ENCODE measurements at places on chromosomes 6 and 20. TPM values are rescaled to one million over a fixed set of nuclear protein-coding genes. Genes with fewer than 3 reads are reported as not detected.

DNA sequence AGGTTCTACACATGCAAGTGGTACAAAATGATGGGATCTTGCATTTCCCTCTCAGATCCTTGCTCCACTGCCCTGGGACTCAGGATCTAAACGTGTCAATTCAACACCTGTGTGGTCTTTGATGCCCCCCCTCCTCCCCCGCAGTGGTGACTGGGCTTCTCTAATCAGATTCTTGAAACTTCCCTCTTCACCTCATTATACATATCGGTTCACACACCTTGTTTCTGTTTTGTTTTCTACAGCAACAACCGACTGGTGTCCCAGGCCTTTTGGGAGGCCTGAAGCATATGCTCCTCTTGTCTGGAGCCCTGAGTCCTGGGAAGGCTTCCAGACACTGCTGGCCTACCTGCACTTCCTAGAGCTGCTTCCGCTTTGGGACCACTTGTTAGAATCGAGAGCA, 20.0 kb downstream of the SAMD3 start:
- H3K27me3 ChIP-seq: no peaks in the 10 kb centered on the region
- H3K36me3 ChIP-seq: peaks cover 77% of the 10 kb centered on the region
- no peak overlapping the region for H3K4me3 ChIP-seq
- no peak for DNase-seq

DNA sequence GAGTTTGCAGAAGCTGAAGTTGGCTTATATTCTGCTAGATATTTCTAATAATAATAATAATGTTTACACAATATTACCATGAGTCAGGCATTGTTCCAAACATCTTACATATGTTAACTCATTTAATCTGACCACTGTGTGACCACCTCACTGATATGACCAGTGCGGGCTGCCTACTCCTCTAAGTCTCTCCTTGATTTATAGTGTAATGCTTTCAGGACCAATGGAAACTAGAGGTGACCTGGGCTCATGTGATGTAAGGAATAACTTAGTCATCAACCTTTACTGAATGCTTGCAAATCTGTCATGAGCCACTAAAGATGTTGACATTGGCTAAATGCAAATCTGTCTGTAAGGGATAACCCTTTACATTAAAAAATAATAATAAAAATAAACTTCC, 51.1 kb upstream of the GPR6 start:
- H3K4me3 ChIP-seq: no peak overlapping the region
- H3K27me3 ChIP-seq: peaks cover 13% of the 10 kb centered on the region
- no peaks in the 10 kb centered on the region for H3K4me1 ChIP-seq
- no peaks in the 10 kb centered on the region for H3K36me3 ChIP-seq
- DNase-seq: no peak

DNA sequence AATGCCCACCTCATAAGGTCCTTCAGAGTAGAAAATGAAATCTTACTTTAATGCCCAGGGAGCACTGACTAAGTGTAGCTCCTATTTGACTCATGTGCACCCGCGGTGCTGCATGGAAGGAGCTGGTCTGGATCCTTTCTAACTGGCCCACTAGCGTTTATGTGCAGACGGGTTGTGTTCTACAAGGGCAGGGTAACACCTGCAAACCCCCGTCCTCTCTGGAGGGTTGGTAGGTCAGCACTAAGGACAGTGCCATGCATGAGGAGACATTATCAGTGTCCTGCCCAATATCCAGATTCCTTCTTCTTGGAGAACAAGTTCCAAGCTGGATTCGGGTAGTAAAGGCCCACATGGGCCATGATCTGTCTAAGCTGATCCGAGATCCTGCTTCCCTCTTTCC, 140.3 kb downstream of the ANKRD60 start:
- DNase-seq: no peak
- no peaks in the 10 kb centered on the region for H3K27me3 ChIP-seq
- H3K4me3 ChIP-seq: no peak overlapping the region
- H3K4me1 ChIP-seq: no peaks in the 10 kb centered on the region

DNA sequence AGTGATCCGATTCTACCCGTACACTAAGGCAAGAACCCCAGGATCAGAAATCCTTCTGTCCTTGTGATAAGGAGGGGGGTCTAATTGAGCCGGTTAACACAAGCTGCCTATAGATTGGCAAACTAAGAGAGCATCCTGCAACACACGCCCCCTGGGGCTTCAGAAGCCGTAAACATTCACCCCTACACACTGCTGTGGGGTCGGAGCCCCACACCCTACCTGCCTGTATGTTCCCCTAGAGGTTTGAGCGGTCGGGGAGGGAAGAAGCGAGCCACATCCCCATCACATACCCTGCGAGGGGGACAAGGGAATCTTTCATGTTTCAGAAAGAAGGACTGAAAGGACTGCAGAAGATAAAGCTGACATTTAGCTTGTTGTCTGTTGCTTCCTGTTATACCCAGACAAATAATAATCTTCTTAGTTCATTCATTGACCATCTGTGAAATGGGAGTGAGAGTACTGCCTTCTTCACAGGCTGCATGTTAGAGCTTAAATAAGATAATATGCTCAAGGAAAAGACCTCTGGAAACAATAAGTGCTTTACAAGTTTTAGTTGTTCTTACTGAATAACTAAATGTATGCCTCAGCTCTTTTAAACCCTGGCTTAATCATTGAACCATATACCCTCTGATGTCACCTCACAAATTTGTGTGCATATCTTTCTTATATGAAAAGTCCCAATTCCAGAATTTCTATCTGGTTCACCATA, 74.2 kb upstream of the RNF217 start:
- peaks cover 8% of the 10 kb centered on the region for H3K4me1 ChIP-seq
- H3K27me3 ChIP-seq: no peaks in the 10 kb centered on the region

GRCh38 chr6:28218312-28219248, 6.5 kb upstream of the ZSCAN9 start:
- H3K27ac ChIP-seq: no peak overlapping the region
- H3K4me3 ChIP-seq: peak overlapping the region; percentile 75
- peaks cover 4% of the 10 kb centered on the region for H3K4me1 ChIP-seq
- peaks cover 80% of the 10 kb centered on the region for H3K27me3 ChIP-seq
- peak; percentile 47 for DNase-seq

GRCh38 chr6:150568560-150568959, 31.1 kb upstream of the PLEKHG1 start:
- no peak for DNase-seq
- H3K27me3 ChIP-seq: peaks cover 51% of the 10 kb centered on the region
- H3K27ac ChIP-seq: no peak overlapping the region
- peaks cover 1% of the 10 kb centered on the region for H3K36me3 ChIP-seq

DNA sequence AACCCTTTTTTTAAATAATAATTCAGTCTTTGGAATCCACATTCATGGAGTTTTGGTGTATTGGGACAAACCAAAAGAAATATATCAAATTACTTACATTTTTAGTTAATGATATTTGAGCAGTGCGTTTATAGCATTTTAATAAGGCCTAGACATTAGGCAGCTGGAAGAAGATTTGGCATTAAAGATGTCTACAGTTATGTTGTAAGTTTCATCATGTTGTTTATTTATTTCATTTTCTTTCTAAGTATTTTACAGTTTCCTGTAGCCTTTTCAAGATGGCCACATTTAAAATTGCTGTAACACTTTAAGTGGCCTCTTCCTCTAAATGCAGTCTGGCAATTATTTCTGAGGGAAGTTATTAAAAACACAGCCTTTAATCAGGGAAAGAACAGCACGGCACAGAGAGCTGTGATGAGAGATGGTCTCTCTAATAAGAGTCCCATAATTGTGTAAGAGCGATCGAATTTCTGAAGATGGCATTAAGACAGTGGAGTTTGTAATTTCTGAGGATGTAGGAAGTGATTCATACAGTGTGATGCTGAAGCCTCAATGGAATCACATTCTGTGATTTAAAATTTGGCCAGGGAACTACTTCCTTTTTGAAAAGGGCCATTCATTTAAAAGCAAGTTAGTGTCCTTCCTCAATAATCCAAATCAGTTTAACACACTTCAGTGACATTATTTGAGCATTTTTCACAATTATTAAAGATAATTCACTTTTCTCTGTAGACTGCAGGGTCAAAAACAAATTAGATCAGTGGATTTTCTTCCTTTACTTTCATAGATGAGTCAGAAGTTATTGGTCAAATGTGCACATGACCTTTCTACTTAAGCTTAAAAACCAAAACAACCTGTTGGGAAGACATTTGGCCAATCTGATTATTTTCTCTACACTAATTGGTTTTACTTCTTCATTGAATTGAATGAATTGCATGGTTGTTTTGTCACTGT, 52.4 kb upstream of the EDN3 start:
- H3K4me3 ChIP-seq: no peak overlapping the region
- H3K27me3 ChIP-seq: peaks cover 14% of the 10 kb centered on the region
- H3K36me3 ChIP-seq: peaks cover 51% of the 10 kb centered on the region
- peaks cover 18% of the 10 kb centered on the region for H3K4me1 ChIP-seq
- no peak overlapping the region for H3K27ac ChIP-seq
- DNase-seq: no peak

DNA sequence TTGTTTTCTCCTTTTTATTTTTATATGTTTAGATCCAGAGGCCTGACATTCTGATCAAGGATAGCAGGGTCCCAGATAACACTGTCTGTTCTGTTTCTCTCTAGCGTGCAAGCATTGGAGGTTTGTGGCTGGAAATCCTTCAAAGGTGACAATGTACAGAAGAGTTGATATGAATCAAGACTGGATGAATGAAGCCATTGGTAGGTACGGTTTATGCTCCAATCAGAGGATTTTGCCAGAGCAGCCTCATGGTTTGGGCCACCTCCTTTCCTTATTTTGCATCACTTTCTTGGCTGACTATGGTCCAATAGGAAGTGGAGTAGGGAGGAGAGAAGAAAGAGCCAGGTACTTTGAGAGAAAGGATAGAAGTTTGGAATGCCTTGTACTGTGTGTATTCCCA, 484.8 kb upstream of the JAG1 start:
- H3K4me1 ChIP-seq: no peaks in the 10 kb centered on the region
- H3K27me3 ChIP-seq: no peaks in the 10 kb centered on the region
- no peak overlapping the region for H3K27ac ChIP-seq
- no peak overlapping the region for H3K4me3 ChIP-seq

DNA sequence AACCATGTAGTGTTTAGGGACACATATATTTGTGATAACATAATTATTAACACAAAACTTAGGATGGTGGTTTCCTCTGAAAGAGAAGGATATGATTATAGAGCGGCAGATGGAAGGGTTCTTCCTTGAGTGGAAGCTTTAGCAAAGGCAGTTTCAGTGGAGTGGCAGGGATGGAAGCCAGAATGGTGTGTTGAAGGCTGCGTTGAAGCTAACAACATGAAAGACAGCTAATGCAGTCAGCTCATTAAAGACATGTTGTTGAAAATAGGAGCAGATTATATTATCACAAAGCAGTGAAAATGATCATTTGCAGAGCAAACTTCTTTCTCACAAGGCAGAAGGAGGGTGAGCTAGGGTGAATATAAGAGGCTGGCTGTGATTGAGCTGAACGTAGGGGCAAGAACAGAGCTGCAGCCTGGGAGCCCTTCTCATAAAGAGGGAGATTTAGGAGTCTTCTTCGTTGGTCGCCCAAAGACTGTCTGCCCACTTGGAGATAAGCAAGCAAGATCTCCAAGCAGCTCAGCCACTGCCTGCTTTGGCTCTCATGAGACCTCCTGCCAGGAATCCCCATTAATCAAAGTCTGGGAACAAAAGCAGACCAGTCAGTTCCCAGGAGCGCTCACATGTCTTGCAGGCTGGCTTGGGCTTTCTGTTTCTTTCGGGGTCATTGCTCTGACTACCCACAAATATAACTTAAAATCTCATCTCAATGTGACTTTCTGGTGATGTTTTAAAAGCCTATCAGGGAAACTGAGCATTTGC, 2.6 kb upstream of the ANKRD6 start:
- H3K4me1 ChIP-seq: peaks cover 15% of the 10 kb centered on the region
- peaks cover 45% of the 10 kb centered on the region for H3K27me3 ChIP-seq
- H3K27ac ChIP-seq: no peak overlapping the region
- H3K4me3 ChIP-seq: no peak overlapping the region
- no peaks in the 10 kb centered on the region for H3K36me3 ChIP-seq
- DNase-seq: no peak

DNA sequence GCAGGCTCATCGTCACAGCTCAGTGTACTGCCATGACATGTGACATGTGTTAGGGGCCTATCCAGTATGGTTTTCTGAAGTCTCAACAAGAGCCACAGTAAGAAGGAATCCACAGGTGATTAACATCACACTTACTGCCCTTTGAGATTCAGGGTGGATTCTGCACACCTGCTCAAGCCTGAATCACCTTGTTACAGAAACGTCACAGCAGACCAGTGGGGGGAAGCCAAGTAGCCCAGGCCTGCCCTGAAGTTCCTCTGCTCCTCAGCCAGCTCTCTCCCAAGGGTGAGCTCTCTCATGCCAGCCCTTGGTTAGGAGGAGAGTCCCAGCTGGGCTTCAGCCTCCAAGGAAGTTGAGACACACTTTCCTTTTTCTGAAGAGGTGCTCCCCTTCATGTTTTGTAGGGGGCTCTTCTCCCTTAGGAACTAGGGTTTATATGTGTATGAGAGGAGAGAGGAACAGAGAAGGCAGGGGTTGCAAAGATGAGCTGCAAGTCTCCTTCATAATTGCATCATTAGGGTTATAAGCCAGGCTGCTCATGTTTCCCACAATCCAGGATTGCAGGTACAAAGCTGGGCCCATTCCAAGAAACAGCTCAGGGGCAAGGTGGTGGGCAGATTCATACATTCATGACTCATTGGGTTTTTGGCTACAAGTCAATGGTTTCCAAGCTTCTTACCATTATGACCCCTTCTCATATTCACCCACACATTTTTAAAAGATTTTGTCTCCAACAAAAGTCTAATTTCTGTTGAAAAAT, 11.6 kb downstream of the GSS start:
- no peak overlapping the region for H3K27ac ChIP-seq
- DNase-seq: no peak
- H3K4me3 ChIP-seq: no peak overlapping the region
- H3K27me3 ChIP-seq: no peaks in the 10 kb centered on the region
- peaks cover 40% of the 10 kb centered on the region for H3K36me3 ChIP-seq

GRCh38 chr6:38213251-38213658, 393.7 kb downstream of the ZFAND3 start:
- H3K4me3 ChIP-seq: no peak overlapping the region
- H3K4me1 ChIP-seq: peaks cover 14% of the 10 kb centered on the region
- no peaks in the 10 kb centered on the region for H3K36me3 ChIP-seq
- DNase-seq: no peak
- H3K27ac ChIP-seq: no peak overlapping the region
- no peaks in the 10 kb centered on the region for H3K27me3 ChIP-seq

- H3K4me3 ChIP-seq: peak overlapping the region; percentile 63
- no peaks in the 10 kb centered on the region for H3K36me3 ChIP-seq
- DNase-seq: peak; percentile 58
- no peak overlapping the region for H3K27ac ChIP-seq
These were observed 101.5 kb downstream of the NOL4L start for GRCh38 chr20:32483351-32484224.

GRCh38 chr6:36120979-36121786, 9.1 kb upstream of the MAPK13 start:
- H3K27ac ChIP-seq: peak overlapping the region; percentile 99
- H3K27me3 ChIP-seq: no peaks in the 10 kb centered on the region
- DNase-seq: peak; percentile 87
- peaks cover 20% of the 10 kb centered on the region for H3K36me3 ChIP-seq
- peaks cover 86% of the 10 kb centered on the region for H3K4me1 ChIP-seq

Gene C6orf118
- not detected for total RNA-seq

Gene IPCEF1
- total RNA-seq: 17.3 TPM

Gene ZNF337
- total RNA-seq: 15.2 TPM

Gene GCNT2
- total RNA-seq: 2.2 TPM

Gene POM121L2
- total RNA-seq: not detected

Gene PNLDC1
- 1.4 TPM for total RNA-seq

Gene GABRR2
- 1.0 TPM for total RNA-seq

Measured in activated CD8-positive, alpha-beta memory T cell treated with anti-CD3 and anti-CD28 coated beads, Interleukin-2, amount 10 ng/mL, durations not matched to agents 7 days and 5 days (primary cell).